NCI-H2029 (cell line): ENCODE measurements at places on chromosomes 6 and 20.

- no peak for DNase-seq
Observed at GRCh38 chr20:20447196-20447595, 79.3 kb downstream of the INSM1 start.

GRCh38 chr6:18306977-18307376 is 42.6 kb upstream of the DEK start:
- no peak for DNase-seq

DNA sequence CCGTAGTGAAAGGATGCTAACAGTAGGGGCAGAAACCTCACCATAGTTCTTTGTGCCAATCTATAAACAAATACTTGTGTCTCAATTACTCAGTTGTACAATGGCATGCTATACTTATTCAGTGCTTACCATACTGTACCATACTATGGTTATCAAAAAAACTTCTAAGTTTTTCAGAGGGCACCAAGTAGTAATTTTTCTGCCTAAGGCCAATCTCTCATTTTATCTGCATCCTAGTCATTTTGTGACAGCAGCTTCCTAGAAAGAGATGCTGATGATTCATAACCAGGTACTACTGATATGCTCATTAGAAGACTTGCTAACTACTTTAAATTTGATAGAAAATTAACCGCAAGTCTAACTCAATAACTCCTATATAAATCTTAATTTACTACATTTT is 42.9 kb downstream of the TMEM244 start:
- DNase-seq: no peak

GRCh38 chr6:42771741-42772100 is 10.1 kb upstream of the BICRAL start:
- DNase-seq: no peak

DNA sequence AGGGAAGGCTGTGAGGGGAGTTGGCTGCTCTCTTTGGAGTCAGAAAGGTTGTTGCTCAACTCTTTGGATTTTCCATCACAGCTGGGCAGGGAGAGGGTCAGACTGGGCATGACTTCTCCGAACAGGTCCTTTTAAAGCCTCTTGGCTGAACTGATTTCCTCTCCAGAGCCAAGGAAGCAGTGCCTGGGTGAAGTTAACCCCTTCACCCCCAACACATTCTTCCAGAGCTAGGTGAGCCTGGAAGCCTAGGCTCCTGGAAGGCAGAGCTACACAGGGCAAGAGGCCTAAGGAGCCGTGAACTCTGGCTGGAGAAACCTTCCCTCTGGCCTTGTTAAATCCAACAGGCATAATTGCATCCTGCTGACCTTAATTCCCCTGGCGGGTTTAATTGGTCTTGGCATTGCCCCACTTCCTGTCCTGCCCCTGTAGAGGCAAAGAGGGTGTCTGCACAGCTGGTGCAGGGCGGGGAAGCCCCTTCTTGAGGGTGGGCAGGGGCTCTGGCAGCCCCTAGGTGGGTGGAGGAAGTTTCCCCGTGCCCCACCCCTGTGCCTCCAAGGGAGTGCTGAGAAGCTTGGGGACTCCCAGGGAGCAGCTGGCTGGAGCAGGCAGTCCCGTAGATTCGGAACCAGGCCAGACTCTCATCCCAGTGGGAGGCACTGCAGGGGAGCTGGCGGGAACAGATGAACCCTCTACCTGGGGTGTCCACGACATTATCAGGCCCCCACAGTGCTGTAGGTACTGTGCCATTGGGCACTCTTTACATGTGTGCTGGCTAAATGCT is 3.6 kb upstream of the MYLK2 start:
- DNase-seq: no peak

- DNase-seq: no peak
Observed at GRCh38 chr6:148507774-148508173, 165.1 kb downstream of the SASH1 start.

GRCh38 chr6:35454391-35455110 is 2.4 kb downstream of the FANCE start:
- no peak for DNase-seq

DNA sequence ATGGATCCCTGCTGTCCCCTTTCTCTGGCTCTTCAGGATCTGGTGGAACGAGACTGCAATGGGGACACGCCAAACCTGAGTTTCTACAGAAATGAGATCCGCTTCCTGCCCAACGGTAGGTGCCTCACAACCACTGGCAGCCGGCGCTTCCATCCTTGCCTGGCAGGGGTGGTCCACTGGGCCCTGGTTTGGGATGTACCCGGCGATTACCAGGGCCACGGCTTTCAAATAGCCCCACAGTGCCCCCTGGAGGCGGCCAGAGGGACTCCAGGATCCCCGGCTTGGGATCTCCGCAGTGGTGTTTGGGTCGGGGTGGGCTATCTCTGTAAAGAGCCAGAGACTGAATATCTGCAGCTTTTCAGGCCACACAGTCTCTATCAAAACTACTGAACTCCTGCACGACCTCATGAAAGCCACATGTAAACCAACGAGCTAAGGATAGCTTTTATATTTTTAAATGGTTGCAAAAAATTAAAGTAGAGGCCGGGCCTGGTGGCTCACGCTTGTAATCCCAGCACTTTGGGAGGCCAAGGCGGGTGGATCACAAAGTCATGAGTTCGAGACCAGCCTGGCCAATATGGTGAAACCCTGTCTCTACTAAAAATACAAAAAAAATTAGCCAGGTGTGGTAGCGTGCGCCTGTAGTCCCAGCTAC is 3.7 kb downstream of the OGFR start:
- DNase-seq: peak; percentile 15
